ENCODE measurements at places on chromosomes 11 and 22.
A peak's percentile ranks its signal among the peaks of the same experiment; 100 is the strongest.

GRCh38 chr11:94924612-94925011 lies 48.7 kb downstream of the CWC15 start:
- no peak for DNase-seq

GRCh38 chr11:123033895-123034294 lies 28.0 kb downstream of the HSPA8 start:
- DNase-seq, result no peak

- DNase-seq, result no peak
Observed at GRCh38 chr11:33723238-33723881, 12.9 kb downstream of the CD59 start.

DNA sequence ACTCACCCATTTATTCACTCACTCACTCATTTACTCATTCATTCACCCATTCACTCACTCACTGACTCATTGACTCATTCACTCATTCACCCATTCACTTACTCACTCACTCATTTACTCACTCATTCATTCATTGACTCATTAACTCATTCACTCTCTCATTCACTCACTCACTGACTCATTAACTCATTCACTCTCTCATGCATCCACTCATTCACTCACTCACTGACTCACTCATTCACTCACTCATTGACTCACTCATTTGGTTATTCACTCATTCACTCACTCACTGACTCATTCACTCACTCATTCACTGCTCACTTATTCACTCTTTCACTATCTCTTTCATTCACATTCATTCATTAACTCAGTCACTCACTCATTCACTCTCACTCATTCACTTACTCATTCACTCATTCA lies 2.5 kb upstream of the MUC5AC start:
- DNase-seq, result no peak

- no peak for DNase-seq
Observed at GRCh38 chr11:129910360-129910759, 15.0 kb upstream of the NFRKB start.

- DNase-seq, result no peak
Observed at GRCh38 chr11:90250970-90251369, 28.1 kb upstream of the CHORDC1 start.

- peak; percentile 57 for DNase-seq
Observed at GRCh38 chr22:22942511-22943329, 55.1 kb downstream of the IGLL5 start.

GRCh38 chr11:115718945-115719344 lies 214.7 kb upstream of the CADM1 start:
- no peak for DNase-seq

GRCh38 chr11:19817870-19818269 lies 105.2 kb downstream of the NAV2 start:
- DNase-seq, result no peak

DNA sequence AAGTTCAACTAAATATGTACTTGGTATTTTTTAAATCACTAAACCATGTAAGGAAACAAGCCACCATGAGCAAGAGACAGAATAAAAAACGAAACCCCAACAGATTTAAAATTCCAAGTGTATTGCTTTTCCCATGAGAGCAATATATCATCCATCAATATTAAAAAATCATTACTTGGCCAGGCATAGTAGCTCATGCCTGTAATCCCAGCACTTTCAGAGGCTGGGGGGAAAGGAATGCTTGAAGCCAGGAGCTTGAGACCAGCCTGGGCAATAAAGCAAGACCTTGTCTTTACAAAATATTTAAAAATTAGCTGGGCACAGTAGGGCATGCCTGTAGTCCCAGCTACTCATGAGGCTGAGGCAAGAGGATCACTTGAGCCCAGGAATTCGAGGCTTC lies 190.8 kb downstream of the TTC28 start:
- no peak for DNase-seq

GRCh38 chr11:133337951-133338418 lies 194.3 kb downstream of the OPCML start:
- DNase-seq, result no peak

GRCh38 chr22:28883917-28884746 lies 760 bp downstream of the ZNRF3 start:
- DNase-seq, result peak; percentile 15

DNA sequence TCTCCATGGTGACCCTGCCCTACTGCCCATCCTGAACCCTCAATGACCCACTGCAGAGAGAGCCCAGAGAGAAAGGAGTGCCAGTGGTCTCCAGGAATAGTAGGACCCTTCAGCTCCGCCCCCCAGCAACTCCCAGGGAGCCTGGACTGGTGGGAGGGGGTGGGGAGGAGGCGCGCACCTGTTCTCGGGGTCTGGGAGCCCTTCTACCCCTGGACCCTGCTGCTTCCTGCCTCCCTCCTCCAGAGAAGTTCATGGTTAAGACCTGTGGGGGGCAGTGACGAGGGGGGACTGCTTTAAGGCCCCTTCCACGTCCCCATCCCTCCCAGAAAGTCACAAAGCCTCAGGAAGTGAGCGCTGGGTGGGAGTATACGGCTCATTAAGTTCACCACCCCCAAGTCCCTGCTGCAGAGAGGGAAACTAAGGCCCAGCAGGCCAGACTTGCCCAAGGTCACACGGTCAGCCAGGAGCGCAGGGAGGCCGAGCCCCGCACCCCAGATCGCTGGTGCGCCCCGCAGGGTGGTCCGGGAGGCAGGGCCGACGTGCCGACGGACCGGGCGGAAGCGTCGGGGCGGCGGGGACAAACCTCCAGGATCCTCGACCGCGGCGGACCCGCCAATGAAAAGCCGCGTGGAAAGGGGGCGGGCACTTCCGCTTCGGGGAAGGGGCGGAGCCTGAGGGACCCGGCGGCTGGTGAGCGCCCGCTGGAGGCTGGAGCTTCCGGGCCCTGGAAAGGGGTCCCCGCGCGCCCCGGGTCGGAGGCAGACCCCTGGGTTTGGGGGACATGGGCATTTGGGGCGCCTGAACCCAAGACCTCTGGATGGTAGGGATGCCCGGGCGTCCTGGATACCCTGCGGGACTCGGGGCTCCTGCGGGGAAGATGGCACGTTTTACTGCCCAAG lies at the start of the genes NUDT22 and TRPT1:
NUDT22 (plus strand) TSS at position 667 of the 899 bp plus-strand sequence. CDS start 379 bp downstream, outside the sequence.
TRPT1 (minus strand) TSS at position 579 of the 899 bp plus-strand sequence; CDS start at position 253, 326 bp downstream.
- peak; percentile 82 for DNase-seq

- DNase-seq, result no peak
Observed at GRCh38 chr11:103729617-103730016, 306.8 kb upstream of the DDI1 start.

GRCh38 chr11:32105871-32106560 lies 15.1 kb downstream of the RCN1 start:
- no peak for DNase-seq

DNA sequence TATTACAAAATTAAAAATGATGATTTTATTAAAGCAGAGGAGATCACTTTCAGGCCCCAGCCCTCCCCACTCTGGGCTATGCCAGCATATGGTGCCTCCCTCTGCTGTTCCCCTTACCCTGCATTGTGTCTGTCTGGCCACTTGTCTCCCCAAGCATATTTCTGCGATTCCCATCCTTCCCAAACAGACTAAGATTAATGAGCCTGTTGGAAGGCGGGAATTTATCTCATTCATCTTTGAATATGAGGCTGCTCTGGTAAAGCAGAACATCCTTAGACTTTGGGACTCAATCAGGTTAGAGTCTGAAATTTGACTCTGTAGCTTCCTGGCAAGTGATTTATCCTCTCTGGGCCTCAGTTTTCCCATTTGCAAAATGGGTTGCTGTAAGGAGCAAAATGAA lies 25.7 kb downstream of the AMPD3 start:
- no peak for DNase-seq

GRCh38 chr22:42939941-42940653 lies 74.9 kb downstream of the PACSIN2 start:
- no peak for DNase-seq

DNA sequence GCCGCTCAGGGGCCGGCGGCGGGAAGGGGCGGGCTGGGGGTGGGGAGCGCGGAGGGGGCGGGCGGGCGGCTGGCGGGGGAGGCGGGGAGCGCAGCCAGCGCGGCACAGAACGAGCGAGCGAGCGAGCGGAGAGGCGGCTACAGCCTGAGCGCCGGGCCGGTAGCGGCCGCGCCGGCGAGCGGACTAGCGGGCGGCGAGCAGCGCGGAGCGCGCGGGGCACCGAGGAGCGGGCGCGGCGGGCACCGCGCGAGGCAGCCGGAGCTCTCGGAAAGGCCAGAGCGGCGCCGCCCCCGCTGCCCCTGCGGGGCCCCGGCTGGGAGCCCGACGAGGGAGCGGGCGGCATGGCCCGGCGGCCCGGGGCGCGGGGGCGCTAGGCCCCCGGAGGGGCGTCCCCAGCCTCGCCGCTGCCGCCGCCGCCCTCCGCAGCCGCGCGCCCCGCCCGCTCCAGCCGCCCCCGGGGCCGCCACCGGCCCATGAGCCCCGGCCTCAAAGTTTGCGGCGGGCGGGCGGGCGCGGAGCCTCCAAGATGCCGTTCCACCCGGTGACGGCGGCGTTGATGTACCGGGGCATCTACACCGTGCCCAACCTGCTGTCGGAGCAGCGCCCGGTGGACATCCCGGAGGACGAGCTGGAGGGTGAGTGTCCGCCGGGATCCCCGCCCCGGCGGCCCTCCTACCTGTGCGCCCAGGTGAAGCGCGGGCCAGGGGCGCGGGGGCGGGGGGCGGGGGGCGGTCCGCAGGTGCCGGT lies at the start of gene CABP7:
CABP7 (plus strand) TSS at position 105 of the 747 bp plus-strand sequence; CDS start at position 527, 422 bp downstream.
- no peak for DNase-seq

DNA sequence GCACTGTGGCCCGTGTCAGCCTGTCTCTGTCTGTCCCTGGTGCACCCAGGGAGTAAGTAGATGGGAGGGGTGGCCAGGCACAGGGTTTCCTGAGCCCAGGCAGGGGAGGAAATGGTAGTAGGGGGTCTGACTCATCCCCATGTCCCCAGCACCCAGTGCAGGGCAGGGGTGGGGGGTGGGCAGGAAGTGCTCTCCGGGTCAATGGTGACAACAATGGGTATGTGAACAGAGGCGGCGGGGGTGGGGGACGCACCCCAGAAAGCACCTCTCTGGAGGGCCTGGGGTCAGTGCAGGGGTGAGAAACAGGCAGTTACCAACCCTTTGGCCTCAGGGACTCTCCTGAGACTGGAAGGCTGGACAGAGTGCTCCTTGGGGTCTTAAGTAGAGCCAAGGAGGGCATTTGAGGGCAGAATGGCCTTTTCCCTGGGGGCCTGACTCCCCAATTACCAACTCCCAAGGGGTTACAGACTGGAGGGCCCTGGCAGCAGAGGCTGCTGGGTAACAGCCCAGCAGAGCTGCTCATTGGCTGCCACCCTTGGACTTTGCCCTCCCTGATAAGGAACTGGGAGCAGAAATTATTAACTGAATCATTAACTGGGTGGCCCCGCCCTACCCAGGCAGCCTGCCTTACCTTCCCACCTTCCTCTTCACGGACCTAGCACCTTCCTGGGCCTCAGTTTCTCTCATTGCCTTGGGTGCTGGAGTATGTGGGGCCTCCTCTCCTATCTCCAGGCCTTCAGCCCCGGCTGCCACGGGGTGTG lies 4.2 kb downstream of the MYRF start:
- DNase-seq, result no peak

DNA sequence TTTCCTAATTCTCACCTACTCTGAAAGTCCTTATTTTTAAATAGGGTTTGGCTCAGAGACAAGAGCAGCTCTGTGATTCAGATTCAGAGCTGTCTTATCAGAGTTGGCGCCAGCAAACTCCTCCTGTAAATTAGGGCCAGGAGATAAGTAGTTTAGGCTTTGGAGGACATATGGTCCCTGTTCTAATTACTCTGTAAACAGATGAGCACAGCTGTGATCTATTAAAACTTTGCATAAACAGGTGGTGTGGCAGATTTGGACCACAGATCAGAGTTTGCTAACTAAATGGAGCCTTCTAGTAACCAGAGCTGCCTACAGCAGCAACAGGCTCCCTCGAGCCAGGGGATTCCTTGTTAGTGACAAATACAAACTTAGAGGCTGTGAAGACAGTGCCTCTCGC lies 27.9 kb downstream of the YPEL1 start:
- DNase-seq, result no peak

DNA sequence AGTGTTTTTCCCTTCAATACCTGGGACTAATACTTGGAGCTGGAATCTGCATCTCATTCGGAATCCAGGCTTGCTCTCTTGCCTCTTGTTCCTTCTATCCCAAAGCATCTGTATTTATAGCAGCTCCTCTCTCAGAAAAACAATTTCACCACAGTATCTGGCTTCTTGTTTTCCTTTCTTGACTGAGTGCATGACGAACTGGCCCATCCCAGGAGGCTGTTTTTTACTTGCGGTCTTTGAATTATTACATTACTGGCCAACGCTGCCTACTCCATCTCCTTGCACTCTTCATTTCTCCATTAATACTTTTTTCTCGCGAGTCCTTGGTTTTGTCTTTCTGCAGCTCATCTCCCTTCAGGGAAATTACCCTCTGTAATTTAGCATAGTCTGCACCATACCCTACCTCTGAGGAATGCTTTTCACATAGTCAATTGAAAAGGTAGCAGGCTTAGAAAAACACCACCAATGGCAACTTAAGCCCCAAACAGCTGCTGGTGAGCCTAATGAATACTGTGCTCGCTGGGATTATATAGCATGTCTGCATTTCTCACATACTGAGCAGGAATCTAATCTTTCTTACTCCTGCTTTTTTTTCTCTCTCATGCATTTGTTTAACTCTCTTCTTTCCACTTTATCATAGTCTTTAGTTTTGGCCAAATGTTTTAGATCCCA lies 277.4 kb upstream of the SESN3 start:
- no peak for DNase-seq

DNA sequence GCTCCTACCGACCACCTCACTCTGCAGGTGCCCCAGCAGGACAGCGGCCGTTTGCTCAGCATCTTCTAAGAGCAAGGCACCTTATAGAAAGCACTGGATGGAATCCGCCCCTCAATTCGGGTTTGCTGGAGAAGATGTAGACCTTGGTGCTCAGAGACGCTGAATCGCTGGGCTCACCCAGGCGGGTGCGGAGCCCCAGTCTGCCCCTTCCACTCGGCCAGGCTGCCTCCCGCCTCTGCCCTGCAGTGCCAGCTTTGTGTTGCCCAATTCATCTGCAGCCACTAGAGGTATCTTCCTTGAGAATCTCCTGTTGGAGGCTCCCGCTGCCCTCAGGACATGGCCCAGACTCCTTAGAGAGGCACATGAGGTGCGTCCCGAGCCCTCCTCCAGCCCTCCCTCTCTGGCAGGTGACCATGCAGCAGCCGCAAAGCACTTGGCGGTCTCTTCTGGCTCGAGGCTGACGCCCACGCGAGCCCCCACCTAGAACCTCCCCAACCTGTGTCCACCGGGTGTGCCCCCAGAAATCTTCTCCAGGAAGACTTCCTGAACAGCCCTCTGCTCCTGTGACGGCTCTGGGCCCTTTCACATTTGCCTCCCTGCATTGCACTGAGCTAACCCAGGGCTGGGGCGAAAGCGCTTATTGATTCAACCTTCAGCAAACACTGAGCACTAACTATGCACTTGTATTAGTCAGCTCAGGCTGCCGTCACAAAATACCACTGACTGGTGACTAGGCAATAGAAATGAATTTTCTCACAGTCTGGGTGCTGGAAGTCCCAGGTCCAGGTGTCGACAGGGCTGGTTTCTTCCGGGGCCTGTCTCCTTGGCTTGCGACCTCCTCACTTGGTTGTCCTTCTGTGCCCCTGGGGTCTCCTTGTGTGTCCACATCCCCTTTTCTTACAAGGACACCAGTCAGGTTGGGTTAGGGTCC lies 117.5 kb downstream of the WNT7B start:
- no peak for DNase-seq

GRCh38 chr11:78377625-78378418 lies 39.8 kb downstream of the GAB2 start:
- no peak for DNase-seq

- DNase-seq, result no peak
Observed at GRCh38 chr22:39943953-39944872, 16.0 kb upstream of the TMA7B start.

All from stimulated activated CD8-positive, alpha-beta memory T cell treated with anti-CD3 and anti-CD28 coated beads, Interleukin-7, amount 100 ng/mL, for 4 hours (primary cell).